ENCODE measurements at places on chromosomes 13 and 19.

DNA sequence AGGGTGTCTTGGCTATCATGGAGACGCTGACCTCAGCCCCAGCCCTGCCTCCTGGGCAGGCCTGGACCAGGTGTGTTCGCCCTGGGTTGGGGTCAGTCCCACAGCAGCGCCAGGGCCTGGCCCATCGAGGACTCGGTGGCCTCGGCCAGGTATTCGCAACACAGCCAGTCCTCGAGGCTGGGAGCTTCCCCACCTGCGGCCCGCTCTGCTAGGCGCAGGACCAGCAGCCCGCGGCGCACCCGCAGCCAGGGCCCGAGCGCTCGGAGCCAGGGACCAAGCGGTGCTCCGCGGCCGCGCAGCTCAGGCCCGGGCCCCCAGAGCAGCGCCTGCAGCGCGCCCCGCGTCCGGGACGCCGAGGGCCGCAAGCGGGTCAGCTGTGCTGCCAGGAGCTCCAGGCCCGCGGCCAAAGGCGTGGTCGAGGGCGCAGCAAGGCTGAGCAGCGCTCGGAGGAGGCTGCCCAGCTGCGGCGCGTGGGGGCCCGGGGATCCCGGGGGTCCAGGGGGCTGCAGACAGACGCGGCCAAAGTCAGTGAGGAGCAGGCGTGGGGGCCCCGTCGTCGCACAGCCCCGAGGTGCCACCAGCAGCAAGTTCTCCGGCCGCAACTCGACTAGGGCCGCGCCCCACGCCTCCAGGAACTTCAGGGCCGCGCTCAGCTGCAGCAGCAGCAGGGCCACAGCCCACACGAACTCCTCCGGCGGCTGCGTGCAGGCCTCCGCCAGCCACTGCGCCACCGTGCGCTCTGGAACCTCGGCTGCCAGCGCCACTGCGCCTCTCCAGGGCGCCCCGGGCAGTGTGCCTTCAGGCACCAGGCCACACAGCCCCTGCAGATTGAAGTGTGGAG lies 6.2 kb downstream of the PEAK3 start:
- no peak for DNase-seq

DNA sequence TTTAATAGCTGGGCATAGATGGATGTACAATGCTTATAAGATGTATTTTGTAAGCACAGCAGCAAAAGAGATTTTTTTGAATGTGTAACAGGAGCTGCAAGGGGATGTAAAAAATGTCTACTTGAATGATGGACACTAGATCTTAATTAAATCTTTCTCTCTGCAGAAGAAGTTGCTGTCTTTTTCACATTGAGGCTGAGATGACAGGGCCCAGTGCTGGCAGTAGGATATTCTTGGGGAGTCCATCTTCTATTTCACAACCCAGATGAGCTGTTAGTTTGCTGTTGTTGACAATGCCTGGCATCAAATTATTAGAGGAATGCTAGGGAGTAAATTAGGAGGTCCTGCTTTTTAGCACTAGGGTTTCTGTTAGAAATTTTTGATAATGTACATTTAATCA lies 698.7 kb downstream of the SLITRK5 start:
- no peak for DNase-seq

DNA sequence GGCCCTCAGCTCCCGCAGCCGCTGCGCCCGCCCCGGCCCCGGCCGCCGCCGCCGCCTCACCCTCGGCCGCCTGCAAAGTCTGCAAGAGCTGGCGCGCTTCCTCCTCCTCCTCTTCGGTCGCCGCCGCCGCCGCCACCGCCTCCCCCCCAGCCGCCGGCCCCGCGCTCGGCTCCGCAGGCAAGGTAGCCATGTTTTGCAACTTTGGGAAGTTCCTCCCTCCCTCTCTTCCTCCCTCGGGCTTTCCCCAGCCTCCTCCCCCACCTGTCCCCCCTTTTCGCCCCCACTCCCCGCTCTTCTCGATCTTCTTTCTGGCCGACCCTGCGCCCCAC lies 433 bp downstream of the SIX5 start:
- DNase-seq: no peak

GRCh38 chr19:11887611-11888531 lies at the start of gene ZNF69:
Gene ZNF69, plus strand, starts transcription at chr19:11887782. Its CDS starts 142 bp downstream, at chr19:11887924.
- DNase-seq: peak; percentile 90

DNA sequence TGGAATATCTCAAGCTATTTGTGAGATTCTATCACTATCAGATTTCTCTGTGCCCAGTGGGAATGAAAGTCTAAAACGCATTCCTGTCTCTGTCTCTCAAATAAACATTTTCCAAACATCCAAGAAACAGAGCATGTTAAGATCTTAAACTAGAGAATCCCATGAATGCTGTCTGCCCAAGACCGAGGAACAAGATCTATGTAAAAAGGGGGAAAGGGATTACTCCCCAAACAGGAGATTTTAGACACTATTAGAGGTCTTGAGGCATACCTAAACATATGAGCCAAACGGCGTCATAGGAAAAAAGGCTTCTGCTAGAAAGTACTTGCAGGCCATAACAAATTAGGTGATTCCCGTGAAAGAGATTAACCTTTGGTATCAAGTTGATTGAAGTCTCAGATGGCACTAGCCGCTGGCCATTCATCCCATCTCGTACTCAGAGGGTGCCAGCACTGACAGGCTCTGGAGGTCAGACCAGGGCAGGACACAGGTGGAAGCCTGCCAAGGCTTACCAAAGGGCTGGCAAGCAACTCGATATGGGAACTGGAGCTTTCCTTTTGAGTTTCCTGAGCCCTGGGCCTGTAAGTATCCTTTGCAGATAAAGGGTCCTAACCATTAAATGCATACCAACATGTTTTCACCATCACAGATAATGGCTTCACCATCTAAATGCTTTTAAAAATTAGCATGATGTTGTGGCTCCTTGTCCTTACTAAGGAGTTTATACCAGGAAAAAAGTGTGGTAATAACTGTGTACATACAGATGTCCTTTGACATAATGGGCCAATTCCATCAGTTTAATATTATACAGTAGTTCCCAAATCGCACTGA lies 225.2 kb downstream of the FOXO1 start:
- DNase-seq: peak; percentile 87

GRCh38 chr13:107373551-107373950 lies 805.6 kb upstream of the ARGLU1 start:
- no peak for DNase-seq

GRCh38 chr19:4279530-4280422 lies 710 bp downstream of the SHD start:
- no peak for DNase-seq

- no peak for DNase-seq
Observed at GRCh38 chr13:112961457-112962369, 7.3 kb upstream of the MCF2L start.

DNA sequence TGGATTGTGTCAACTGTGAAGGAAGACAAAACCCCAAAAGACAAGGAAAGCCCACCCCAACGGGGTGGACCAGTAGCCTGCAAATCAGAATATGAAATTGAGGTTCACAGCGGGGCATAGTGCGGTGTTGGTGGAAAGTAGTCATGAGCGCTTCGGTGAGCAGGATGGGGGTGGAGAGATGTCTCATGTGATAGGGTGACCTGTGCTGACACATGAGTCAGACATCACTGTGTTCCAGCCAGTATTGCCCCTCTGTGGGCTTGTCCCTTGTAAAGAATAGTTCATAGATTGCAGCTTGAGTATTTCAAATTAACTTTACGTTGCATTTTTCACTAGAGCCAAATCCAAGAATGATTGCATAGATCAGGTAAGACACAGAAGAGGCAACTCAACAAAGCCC lies 7.3 kb downstream of the ZNF69 start:
- no peak for DNase-seq

GRCh38 chr19:3768015-3768747 lies 3.8 kb downstream of the RAX2 start:
- DNase-seq: no peak

DNA sequence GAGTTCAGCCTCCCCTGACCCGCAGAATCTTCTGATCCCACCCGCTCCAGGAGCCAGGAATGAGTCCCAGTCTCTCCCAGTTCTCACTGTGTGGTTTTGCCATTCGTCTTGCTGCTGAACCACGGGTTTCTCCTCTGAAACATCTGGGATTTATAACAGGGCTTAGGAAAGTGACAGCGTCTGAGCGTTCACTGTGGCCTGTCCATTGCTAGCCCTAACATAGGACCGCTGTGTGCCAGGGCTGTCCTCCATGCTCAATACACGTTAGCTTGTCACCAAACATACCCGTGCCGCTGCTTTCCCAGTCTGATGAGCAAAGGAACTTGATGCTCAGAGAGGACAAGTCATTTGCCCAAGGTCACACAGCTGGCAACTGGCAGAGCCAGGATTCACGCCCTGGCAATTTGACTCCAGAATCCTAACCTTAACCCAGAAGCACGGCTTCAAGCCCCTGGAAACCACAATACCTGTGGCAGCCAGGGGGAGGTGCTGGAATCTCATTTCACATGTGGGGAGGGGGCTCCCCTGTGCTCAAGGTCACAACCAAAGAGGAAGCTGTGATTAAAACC lies 1.1 kb upstream of the APOE start:
- no peak for DNase-seq

DNA sequence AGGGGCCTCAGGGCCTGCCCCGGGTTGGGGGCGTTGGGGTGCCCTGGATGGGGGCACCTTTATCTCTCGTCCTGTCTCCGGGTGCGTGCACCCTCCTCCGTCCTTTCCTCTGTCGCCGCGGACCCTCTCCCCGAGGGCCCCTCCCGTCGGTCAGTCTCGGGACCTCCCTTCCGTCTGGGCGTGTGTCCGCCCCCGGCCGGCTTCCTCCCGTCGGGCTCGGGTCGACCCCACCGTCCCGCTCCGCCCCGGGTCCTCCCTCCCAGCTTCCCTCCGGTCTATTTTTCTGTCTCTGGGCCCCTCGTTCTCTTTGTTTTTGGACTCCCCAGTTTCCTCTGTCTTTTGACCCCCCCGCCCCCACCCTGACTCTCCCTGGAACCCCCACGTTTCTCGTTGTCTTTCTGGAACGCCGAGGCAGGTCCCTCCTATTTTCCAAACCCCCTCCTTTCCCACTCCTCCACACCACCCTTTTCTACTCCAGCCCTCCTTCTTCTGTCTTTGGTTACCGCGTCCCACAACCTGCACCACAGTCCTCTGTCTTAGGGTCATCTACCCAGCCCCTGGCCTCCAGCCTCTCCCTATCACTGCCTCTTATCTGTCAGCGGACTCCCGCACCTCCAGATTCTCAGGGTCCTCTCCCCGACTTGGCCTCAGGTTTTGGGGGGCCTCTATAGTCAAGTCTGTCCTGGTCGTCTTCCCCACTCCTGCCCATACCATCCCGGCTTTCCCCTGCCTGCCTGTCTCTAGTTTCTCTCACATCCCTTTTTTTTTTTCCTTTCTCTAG lies 757 bp downstream of the EGLN2 start:
- DNase-seq: no peak

DNA sequence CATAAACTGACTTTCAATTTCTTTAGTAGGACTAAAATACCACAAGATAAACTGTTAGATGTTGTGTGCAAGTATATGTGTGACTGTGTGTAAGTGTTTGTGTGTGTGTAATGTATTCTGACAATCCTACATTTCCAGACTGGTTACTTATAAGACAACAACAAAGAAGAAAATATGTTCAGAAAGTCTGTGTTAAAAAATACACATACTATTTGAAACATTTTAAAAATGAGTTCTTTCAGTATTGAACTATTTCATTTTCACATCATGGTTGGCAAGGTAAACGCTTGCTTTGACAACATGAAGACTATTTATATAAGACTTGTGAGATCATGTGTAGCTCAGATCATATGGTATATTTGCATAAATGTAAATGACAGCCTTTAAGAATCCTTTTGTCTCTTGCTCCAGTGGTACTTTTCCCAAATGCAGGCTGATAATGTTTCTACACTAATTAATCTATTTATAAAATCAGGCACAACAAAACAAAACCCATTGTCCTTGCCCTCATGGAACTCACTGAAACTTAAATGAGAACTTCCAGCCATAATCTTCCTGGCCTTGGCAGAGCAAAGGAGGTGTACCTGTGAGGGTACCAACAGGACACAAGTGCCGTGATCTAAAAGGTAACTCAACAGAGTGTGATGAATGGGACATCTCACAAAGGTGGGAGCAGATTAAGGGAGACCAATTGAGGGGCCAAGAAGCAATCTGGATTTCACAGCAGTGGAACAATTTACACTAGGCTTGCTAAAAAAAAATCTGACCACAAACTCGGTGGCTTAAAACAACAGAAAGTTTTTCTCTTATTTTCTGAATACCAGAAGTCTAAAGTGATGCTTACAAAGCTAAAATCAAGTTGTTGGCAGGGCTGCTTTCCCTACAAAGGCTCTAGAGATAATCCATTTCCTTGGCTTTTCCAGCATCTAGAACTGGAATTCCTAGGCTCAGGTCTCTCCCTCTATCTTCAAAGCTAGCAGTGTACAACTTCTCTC lies 349.0 kb downstream of the TBC1D4 start:
- DNase-seq: no peak

DNA sequence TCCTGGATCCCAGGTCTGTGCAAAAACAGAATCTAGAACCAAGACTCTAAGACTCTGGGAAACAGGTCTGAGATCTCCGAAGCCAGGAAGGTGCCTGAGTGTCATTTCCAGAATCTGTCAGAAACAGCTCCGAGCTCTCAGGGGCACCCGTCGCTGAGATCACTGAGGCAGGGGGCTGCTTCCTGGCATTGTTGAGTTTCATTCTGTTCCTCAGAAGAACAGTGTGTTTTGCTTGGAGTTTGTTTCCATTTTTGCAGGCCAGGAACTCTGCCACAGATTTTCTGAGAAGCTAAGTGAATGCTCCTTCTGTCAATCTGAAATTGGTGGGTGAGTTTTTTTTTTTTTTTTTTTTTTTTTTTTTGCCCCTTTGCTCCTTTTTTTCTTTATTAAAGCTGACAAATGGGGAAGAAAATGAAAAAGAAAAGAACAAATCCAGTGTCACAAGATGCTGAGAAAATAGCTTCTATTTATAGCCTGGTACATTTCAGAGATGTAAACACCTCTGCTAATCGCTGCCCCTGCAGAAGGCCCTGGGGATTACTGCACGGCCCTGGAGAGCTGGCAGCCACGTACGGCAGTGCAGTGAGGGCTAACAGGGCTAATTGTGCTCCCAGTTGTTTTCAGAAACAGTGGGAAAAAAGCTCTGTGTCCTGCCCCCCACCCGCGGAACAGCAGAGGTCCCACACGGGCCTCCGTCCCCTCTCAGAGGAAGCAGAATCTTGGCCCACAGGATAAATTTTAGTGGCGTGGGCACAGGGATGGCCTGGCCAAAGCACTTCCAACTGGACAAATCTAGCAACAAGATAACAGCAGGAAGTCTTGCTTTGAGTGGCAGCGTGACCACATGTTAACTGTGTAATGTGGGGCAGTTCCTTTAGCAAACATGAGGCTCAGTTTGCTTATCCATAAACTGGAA lies 237.6 kb upstream of the IRS2 start:
- peak; percentile 83 for DNase-seq

DNA sequence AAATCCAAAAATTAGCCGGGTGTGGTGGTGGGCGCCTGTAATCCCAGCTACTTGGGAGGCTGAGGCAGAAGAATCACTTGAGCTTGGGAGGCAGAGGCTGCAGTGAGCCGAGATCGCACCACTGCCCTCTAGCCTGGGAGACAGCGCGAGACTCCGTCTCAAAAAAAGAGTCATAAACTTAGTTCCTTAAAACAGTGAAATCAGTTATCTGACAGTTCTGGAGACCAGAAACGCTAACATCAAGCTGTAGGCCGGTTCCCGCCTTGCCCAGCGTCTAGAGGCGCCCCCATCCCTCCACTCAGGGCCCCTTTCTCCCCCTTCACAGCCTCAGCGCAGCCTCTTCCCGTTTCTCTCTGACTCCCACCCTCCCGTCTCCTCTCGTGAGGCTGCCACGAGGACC lies 11.9 kb downstream of the ADAT3 start:
- DNase-seq: no peak

Data from coronary artery (tissue), 2 donors.